MG63 (cell line): ENCODE measurements at places on chromosomes 4 and X. TPM values are rescaled to one million over a fixed set of nuclear protein-coding genes. Genes with fewer than 3 reads are reported as not detected.

DNA sequence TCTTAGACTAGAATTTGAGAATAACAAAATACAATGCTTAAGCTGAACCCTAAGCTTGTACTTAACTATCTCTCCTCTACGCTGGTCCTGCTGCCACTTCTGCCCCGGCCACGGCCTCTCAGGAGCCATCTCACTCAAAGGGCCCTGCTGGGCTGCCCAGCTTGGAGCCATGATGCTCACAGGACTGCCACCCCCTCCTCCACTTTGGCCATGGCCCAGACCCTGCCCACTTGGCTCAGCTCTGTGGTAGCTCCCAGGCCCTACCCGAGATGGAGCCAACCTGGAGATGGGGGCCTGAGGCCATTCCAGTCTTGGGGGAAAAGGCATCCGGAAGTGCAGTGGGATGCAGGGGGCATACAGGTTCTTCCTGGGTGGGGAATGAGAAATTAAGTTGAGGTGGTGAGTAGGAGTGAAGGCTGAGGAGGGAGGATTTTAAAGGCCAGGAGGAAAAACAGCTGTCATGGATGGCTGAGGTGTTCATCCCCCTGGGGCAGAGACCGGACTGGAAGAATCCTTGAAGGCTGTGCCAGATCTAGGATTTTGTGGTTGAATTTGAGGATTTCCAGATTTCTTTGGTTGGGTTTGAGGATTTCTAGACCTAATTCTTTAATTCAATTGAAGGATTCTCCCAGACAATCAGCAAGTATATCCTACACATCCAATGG, 824 bp downstream of the SASH3 start:
- DNase-seq: no peak

DNA sequence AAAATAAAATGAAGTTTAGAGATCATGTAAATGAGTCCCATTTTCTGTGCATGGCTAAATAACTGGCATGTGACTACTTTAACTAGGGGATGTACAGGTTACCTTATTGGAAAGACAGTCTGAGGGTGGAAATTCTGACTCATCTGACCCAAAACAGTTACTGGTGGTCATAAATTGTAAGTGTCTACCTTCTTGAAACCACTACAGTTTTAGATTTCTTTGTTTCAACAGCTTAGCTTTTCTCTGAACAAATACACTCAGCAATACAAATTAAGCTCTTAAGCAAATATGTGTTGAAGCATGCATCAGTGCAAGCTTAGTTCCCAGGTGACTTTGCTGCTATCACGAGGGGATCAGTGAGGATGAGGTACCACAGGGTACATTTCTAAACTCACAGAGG, 60.7 kb upstream of the PGM2 start:
- no peak for DNase-seq

DNA sequence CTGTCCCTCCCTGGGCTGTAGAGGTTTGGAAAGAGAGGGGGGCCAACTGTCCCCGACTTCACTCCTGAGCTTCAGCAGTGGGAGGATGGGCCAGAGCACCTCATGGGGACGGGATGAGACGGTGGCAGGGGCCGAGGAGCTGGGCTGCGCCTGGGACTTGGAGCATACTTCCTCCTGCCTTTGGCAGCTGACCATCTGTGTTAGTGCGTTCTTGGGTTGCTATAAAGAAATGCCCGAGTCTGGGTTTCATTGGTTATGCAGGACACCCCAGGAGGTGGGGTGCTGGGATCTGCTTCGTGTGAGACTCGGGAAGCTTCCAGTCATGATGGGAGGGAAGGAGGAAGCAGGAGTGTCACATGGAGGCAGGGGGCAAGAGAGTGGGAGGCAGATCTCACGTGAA, 7.4 kb downstream of the PSAPL1 start:
- no peak for DNase-seq

The GYG2 gene
- 0.76 and 4.0 TPM in 2 replicates for total RNA-seq

DNA sequence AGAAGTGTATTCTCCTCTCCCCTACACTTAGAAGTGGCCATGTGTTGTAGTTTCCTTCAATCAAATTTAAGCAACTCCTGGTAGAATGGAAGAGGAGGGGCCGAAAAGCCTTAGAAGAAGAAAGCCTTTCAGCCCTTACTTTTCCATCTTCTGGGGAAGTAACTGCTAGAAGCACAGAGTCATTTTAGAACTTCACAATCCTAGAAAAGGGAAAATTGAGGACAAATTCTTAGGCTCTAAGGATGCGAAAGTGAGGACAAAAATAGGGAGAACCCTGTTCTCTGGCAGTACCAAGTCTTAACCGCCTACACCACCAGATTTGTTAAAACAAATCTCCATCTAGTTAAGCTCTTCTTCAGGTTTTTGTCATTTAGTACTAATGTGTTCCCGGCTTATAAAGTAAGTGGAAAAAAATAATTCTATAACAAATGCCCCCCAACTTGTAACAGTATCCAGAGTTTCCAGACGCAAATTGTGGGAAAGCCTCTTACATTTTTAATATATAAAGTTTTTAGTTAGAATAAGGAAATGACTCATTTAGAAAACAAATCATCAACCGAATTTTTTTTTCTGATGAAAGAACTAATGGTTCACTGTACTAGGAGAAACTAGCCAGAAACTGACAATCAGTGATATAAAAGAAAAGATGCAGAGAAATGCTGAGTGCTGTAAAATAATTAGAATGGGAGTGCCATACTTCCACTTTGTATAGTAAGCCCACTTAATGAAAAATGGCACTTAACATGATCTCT, 76.0 kb downstream of the ARAP2 start:
- DNase-seq: no peak

The CENPVL3 gene
- not detected in 2 replicates for total RNA-seq

DNA sequence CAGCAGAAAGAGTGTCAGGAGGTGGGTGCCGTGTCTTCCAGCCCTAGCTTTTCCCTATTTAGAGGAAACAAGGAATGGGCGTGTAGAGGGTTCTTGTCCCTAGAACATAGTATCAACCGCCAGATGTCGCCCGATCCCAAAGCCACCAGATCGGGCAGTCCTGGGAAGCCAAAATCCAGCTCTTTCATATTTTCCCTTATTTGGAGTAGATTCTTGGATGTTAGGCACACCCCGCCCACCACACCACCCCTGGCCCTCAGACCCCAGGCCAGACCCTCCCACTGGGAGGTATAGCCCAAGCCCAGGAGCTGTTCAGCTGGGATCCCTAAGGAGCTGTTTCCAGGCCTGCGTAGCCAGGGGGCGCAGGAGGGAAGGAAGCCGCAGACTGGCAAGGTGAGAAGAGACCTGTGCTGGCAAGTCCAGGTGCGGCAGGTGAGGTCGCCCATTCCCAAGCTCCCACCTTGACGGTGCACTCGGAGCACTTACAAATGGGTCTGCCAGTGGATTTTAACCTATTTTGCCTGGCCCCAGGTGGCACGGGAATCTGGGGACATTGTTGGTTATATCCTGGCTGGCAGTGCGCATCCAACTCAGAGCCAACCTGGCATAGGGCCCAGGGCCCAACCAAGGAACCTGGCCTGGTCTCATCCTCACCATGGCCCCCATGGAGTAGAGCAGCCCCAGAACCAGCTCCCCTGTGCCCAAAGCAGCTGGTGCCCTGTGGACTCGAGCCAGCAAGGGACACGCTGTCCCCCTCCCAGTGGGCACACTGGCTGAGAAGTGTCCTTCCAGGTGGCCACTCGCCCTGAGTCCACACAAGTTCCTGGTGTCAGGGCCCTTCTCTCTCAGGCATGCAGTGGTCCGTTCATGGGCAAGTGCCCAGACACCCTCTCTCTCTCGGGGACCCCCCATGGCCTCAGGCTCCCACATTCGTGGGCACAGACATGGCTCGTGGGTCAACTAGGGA, 811 bp downstream of the FLNA start:
- DNase-seq: peak; percentile 74

DNA sequence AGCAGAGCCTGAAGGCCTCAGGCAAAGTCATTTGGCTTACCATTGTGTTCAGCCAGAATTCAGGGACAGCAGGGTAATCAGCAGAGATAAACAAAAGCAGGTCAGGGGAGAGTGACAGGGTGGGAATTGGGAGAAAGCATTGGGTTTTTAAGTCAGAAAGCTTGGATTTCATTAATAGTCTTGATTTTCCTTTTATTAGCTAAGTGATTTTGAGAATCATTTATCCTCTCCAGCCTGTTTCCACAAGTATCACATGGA, 410.1 kb downstream of the HNRNPD start:
- DNase-seq: no peak

The TASL gene
- not detected in 2 replicates for total RNA-seq

DNA sequence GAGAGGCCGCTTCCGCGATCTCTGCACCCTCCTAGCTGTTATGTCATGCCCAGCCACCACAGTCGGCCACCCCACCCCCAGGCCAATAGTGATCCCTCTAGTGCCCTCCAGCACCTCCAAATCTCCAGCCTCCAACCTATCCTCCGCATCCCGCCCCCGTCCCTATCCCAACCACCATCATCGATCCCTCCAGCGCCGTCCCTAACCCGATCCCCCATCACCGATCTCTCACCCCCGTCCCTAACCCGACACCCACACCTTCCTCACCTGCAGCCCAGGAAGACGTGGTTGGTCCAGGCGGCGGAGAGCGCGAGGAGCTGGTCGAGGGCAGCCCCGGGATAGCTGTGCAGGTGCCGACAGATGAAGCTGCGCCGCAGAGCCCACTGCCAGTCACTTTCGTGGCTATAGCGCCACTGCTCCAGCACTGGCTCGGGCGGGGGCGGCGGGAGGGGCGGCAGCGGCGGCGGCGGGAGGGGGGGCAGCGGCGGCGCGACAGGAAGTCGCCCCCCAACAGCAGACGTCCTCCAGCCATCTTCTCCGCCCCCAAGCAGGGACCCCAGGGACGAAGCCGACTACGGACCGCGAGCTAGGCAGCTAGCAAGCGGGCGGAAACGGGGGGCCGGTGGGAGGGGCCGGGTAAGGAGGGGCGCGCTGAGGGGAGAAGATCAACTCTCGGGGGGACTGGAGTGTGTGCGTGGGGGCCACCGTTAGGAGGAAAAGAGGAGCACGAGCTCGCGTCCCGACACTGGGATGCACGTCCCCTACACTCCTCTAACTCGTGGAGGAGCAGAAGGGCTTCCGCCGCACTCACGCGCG, 552 bp downstream of the NKRF start:
- peak; percentile 19 for DNase-seq

The TAF7L gene
- total RNA-seq: 1.1 and 5.0 TPM in 2 replicates

- DNase-seq: no peak
Observed at GRCh38 chr4:90545380-90545779, 418.2 kb downstream of the CCSER1 start.

The DAPP1 gene
- not detected in 2 replicates for total RNA-seq

GRCh38 chr4:134747108-134747805, 545.7 kb upstream of the PABPC4L start:
- DNase-seq: no peak

The VSIG4 gene
- not detected in 2 replicates for total RNA-seq

DNA sequence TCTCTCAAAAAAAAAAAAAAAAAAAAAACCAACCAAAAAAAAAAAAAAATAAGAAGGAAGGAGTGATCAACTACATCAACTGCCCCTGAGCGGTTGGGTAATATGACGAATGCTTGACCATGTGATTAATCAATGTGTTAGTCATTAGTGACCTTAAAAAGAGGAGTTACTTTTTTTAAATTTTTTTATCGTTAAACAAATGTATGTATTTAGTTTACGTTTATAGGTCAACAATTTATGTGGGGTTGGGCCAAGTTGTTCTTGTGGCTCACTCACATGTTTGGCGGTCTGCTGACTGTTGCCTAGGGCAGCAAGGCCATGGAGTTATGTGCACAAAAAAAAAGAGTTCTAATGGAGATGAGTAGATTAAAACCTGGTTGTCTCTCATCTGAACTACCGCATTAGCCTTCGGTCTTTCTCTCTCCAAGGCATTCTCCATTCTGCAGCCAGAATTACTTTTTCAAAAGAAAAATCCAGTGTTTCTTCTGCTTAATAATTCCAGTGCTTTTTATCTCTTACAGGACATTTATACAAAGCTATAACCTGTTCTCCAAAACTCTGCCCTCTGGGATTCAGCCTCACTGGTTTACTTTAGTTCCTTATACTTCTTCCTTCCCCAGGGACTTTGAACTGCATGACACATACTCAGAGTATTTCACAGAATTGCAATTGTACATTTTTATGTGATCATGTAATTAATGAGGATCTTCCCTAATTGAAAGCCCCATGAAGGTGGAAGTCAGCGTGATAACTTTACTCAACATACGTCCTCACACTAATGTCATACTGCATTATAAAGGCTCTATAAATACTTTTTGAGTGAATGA, 505.5 kb downstream of the ANKRD50 start:
- no peak for DNase-seq

DNA sequence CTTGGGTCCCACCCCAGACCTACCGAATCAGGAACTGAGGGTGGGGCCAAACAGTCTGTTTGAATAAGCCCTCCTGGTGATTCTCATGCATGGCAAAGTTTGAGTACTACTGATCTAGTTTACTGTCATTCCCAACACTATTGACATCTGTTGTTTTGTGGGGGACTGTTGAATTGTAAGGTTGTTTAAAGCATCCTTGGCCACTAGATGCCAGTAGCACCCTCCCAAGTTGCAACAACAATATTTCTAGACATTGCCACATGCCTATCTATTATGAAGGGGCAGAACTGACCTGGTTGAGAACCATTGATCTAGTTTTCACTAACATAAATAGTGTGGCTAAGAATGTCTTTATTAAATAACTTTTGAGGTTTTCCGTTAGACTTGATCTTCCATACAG, 15.1 kb downstream of the TAF9B start:
- no peak for DNase-seq

The AIFM1 gene
- total RNA-seq: 44.3 and 69.8 TPM in 2 replicates

GRCh38 chr4:36414248-36414647, 132.8 kb downstream of the DTHD1 start:
- no peak for DNase-seq

- DNase-seq: no peak
Observed at GRCh38 chr4:66853845-66854244, 691.5 kb downstream of the CENPC start.

The MGARP gene
- total RNA-seq: 105 and 125 TPM in 2 replicates

DNA sequence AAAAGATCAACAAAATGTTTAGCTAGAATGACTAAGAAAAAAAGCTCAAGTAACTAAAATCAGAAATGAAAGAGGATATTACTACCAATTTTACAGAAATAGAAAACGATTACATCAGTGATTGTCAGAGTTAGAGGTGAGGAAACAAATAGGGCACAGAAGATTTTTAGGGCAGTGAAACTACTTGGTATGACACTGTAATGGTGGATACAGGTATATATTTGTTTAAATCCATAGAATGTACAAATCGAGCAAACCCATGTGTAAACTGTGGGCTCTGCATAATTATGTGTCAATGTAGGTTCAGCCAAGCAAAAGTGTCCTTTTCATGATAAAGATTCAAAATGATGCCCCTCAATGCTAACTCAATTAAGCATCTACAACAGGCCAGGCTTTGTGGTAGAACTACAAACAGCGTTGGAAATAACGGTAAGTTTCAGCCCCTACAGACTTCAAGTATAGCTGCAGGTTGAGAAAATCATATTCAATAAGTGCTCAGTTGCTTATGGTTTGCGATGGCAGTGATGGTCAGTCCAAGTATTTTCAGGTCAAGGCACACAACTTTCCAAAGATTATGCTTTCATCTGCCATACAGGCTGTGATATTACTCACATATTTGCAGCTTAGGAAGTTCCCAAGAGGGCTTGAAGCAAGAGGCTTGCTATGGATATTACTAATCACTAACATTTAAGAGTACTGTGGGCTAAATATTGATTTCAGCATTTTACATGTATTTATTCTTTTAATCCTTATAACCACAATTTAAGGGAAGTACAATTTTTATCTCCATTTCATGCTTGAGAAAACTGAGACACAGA, 158.6 kb downstream of the TET2 start:
- no peak for DNase-seq

GRCh38 chr4:21733894-21734630, 214.5 kb downstream of the KCNIP4 start:
- no peak for DNase-seq

- DNase-seq: no peak
Observed at GRCh38 chr4:182235021-182235795, 8.0 kb upstream of the TENM3 start.

GRCh38 chr4:34720571-34720970, 1523.7 kb downstream of the ARAP2 start:
- DNase-seq: no peak

The TCEAL1 gene
- total RNA-seq: 25.0 and 63.8 TPM in 2 replicates
